Stimulated activated CD4-positive, alpha-beta T cell treated with anti-CD3 and anti-CD28 coated beads, Interleukin-4, amount 100 ng/mL, for 4 hours (primary cell): ENCODE measurements at places on chromosomes 5 and 9.

DNA sequence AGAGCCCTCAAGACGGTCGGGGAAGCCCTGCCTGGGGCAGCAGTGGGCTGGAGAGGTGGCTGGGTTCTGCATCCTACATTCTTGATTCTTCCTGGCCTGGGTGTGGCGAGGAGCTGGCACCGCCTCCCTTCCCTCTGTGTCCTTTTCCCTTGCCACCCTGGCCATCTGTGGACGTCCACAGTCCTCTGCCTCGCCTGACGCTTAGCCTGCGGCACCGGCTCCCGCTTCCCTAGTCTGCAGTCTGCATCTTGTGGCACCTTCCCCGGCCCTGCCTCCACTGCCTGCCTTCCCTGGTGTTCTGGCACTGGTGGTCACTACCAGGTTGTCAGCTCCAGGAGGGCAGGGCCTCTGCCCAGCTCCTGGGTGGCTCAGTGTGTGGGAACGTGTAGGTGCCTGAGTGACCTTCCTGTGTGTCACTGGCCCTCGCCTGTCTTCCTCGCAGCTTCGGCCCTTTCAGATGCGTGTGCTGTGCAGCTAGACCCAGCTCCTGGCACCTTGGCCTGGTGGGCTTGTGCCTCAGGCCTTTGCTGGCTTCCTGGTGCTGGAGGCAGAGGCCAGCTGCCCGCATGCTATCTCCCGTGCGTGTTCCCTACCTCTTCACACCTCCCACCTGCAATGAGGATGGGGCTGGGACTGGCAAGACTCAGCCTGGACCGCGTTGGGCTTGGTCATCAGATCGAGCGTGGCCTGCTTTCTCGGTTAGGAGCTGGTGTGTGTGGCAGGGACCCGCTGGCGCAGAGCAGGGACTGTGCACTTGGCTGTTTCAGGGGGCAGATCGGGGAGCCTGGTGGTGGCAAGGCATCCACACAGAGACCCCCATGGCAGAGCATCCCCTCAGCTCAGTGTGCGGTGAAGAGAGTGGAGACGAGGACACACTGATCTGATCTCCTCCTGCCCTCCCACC lies 20.9 kb downstream of the TRAF2 start:
- DNase-seq = no peak

- no peak for DNase-seq
Observed at GRCh38 chr9:35164711-35165110, 2.9 kb downstream of the UNC13B start.

DNA sequence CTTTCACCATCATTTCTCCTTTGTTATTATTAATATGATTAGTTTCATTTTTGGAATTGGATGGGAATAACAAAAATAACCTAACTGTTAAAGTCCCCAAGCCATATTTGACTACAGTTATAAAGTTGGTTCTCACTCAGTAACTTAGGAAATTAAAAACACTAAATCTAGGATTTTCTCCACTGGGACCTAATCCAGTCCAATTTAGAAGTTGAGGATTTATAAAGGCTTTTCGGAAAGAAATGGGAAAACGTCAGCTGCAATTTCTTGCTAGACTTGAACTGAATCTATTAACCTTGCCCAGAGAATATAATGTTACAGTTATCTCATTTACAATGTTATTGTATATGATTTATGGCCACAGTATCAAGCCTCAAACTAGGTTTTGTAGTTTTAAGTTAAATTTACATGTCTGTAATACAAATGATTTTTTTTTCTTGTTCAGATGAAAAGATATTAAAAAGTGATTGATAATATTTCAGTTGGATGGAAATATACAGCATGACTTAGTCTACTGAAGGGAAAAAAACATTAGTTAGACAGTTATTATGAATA lies 524.3 kb upstream of the GRAMD2B start:
- no peak for DNase-seq

DNA sequence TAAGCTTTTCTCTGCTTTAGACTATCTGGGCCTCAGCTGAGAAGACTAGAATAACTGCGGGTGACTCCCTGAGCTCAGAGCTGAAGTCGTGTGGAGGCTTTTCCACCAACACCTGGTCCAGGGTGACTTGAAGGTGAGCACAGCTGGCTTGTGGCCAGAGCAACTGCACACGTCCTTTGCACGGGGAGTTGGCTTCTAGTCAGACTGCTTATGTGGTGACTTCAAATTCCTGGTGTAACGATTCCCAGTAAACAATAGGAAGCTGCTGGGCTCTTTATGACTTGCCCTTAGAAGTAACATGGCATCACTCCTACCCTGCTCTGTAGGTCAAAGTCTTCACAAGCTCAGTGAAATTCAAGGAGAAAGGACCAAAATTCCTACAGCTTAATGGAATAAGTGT lies 800.6 kb upstream of the CDH6 start:
- DNase-seq = no peak

DNA sequence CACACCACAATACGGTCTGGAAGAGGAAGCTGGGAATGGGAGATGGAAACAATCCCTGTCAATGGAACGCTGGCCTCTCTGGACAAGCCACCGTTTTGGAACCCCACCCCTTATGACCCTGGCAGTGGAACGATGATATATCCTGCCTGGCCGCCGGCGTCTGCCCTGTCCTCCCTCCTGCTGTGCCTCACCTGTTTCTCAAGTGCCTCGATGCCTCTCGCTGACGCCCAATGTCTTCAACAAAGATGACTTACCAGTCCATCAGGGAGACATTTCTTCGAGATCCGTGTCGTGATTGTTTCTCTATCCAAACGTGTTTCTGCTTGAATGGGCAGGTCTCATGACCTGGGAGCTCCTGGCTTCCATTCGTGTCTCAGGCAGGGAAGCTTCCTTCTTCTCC lies 476.5 kb downstream of the SPATA31A7 start:
- no peak for DNase-seq

DNA sequence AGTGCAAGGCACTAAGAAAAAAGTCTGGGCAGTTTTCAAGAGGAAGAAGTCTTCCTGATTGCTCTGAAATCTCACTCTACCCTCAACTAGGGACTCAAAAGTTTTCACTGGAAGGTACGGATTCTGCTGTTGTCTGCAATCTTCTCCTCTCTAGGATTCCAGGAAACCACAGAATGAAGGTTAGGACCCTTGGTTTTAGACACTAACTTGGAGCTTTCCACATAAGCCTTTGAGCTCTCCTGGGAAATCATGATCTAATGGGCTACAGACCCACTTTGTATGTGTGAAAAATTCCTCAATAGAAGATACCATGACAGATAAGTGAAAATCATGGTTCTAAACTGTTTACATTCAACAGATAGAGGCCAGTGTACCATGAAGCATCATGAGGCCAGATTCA lies 265.1 kb downstream of the PSAT1 start:
- no peak for DNase-seq

DNA sequence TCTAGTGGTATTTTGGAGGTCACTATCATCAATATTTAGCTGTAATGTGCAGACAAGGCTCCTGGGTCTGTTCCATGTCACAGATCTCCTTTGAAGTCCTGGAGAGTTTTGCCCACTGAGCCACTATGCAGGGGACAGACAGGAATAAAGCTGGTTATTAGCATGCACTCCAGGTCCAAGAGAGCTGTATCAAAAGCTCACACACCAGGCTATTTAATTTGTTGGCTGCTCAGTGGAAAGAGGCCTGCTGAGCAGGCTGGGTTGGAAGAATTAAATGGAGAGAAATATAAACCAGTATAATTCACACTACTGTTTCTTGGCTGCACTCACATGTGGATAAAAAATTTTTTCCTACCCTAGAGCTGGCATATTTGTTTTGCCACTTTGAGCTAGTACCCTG lies 113.8 kb upstream of the TAF11L2 start:
- DNase-seq = no peak
